MCF 10A (cell line): ENCODE measurements at places on chromosomes 3 and 15.
A peak's percentile ranks its signal among the peaks of the same experiment; 100 is the strongest.

GRCh38 chr3:4885316-4885715, 93.9 kb upstream of the BHLHE40 start:
- no peak for DNase-seq

DNA sequence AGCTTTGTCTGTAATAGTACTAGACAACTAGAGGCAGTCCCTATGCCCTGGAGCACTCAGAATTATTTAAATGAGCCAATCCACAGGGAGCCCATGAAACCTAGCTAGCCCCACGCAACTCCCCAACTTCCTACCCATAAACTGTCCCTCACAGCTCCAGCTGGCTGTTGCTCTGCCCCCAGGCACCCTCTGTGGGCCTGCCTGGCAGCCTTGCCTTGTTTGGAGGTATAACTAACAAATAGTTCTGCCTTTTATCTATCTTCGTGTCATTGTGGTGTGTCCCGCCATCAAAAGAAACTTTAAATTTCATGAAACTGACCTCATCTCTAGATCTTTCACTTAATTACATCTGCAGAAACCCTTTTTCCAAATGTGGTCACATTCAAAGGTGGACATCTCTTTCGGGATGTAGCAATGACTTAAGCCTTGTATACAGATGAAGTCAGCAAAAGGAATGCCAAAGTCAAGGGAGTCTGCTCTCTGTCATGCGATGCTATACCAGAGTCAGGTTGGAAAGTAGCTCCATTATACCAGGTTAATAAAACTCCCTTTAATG, 1.8 kb upstream of the RTP3 start:
- DNase-seq: no peak

DNA sequence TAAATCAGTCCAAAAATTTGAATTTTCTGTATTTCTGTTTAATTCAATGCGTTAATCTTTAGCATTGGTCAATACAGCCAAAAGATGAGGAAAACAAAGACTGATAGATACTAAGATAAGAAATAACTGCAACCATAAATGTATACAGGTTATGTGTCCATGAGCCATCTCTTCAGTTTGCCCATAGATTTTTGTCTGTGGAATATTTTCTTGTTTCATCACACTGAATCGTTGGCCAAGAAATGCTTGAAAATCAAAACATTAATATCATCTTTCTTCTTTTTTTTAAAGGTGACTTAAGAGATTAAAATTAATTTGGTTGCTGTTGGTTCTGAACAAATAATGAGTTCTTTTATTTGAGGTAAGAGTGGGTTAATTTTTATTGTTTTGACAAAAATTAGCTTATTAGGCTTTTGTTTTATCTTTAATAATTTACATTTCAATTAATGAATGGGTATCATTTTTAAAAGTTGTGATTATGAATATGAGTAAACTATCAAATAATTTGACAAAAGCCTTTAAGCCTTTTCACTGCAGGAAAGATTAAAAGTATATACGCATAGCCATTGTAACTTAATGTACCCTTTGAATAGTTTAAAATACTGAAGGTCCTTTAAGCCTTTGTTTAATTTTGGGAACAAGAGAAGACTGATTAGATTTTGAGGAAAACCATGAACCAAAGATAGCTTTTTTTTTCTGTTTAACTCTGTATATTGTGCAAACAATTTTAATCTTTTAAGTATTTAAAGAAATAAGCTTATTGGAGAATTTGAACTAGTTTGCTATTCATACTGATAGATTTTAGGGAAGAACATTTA, 14.7 kb upstream of the CHD2 start:
- peak; percentile 33 for DNase-seq

- no peak for DNase-seq
Measured at GRCh38 chr15:65326117-65326526, 21.6 kb downstream of the RNU5B-1 start.

DNA sequence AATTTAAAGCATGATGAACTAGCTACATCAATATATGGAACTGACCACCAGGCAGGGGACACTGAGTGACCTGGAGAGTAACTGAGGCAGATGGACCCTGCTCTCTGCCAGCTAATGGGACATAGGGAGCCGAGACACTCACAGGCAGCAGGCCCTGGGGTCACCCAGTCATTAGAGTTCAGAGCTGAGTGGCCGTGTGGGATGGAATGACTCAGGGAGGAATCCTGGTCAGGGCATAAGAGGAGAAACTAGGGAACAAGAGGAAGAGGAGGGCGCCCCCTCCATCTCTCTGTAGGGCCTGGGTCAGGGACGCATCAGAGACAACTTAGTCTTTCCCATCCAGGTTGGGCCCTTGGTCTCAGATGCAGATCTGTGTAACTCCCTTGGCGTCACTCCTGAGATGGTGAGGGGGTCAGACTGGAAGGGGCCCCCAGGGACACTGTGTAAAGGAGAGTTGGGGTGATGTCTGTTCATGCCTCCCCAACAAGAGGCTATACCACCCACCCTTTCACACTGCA, 39.8 kb downstream of the CCDC12 start:
- no peak for DNase-seq

DNA sequence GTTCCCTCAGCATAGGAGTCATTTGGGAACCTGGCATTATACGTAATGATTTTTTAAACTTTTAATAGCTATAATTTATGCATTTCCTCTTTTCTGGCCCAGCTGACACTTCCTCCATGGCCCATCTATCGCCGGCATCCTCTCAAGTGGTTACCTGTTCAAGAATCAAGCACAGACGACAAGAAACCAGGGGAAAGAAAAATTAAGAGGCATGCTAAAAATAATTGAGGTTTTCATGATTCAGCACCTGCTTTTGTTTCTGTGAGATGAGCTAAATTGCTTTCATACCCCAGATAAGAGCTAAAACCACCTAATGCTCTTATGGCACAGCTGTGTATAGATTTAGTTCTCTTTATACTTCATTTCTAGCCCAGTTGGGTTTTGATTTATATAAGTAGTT, 1.7 kb downstream of the SPCS1 start:
- DNase-seq: no peak

DNA sequence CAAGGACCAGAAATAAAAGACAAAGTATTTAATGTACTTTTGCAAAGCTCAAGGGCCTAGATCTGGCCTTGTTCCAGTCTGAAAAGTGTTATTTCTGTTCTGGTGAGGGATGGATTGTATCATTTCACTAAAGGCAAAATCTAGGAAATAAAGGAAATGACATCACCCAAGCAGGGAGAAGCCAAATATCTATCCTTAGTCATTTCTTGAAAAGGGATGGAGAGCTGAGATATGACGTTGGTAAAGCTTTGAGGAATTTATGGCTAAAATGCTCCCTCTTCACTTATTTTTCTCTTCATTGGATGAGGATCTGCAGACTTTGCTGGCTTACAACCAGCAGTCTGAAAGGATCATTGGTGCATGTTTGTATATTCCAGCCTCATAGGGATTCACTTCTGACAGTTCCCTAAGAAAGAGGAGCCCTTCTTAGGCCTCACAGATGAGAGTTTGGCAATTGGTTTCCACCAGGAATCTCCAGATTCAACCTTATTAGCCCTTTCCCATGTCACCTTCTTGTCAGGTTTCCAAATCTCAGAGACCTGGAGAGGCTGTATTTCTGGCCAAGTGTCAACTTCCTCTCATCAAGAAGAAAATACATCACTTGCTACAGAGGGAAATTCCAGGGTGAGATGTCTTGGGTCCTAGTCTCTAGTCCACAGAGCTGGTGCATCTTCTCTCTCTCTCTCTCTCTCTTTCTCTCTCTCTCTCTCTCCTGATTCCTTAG, 93.7 kb upstream of the BOC start:
- no peak for DNase-seq

DNA sequence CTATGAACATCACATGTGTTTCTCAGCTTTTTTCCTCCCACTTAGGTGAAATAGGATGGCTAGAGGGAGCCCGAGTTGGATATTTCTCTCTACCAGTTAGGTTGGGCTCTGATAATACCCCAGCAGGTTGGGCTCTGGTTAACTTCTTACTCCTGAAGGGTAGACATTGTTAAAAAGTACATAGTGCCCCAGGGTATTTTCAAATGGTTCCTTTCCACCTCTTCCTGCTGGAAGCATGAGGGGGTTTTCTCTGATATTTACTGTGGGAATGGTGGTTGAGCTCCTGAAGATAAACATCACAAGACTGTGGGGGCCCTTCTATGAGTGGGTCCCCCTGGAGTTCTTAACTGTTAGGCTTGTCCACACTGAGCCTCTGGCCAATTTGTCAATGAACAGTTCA, 36.1 kb upstream of the SPESP1 start:
- DNase-seq: no peak

GRCh38 chr15:64524778-64525177, 64.4 kb downstream of the ZNF609 start:
- DNase-seq: no peak

GRCh38 chr3:77667901-77668300, 628.0 kb downstream of the ROBO2 start:
- DNase-seq: no peak

DNA sequence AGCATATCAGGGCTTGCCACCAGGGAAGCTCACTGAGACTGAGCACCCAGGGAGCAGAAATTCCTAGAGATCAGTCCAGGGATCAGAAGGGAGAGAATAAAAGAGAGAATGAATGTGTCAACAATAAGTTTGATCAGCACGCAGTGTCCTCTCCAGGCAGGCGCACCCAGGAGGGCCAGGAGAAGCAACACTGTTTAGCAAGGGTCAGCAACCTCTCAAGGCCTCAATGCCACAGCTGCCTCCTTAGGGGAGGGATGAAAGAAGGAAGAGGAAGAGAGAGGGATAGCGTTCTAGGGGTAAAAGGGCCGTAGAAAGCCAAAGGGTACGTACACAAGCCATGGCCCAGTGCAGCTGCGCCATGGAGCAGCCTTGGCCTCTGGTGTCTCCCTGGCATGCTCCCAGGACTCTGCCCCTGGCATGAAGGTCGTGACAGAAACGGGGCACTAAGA, 399.8 kb downstream of the SHQ1 start:
- no peak for DNase-seq

GRCh38 chr15:98442379-98442833, 205.9 kb upstream of the IGF1R start:
- peak; percentile 89 for DNase-seq

GRCh38 chr3:10380906-10381305, 60.0 kb upstream of the SEC13 start:
- peak; percentile 26 for DNase-seq

- DNase-seq: peak; percentile 73
Measured at GRCh38 chr3:46065294-46065705, 38.0 kb upstream of the XCR1 start.

DNA sequence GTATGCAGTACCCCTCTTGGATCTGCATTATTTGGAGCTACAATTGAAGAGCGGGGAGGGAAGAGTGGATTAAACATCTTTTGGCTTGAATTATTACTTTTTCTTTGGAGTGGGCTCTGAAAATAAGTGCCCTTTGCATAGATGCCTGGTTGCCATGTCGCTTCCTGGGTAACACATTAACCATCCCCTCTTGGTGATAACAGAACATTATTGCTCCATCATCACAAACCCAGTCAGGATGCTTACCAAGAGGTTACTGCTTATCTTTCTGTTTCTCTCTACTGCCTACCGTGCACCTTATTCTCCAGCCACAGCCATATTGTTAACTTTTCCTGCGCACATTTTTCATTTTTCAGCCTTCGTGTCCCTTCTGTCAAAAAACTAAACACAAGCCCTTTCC, 42.7 kb upstream of the CLRN1 start:
- no peak for DNase-seq

DNA sequence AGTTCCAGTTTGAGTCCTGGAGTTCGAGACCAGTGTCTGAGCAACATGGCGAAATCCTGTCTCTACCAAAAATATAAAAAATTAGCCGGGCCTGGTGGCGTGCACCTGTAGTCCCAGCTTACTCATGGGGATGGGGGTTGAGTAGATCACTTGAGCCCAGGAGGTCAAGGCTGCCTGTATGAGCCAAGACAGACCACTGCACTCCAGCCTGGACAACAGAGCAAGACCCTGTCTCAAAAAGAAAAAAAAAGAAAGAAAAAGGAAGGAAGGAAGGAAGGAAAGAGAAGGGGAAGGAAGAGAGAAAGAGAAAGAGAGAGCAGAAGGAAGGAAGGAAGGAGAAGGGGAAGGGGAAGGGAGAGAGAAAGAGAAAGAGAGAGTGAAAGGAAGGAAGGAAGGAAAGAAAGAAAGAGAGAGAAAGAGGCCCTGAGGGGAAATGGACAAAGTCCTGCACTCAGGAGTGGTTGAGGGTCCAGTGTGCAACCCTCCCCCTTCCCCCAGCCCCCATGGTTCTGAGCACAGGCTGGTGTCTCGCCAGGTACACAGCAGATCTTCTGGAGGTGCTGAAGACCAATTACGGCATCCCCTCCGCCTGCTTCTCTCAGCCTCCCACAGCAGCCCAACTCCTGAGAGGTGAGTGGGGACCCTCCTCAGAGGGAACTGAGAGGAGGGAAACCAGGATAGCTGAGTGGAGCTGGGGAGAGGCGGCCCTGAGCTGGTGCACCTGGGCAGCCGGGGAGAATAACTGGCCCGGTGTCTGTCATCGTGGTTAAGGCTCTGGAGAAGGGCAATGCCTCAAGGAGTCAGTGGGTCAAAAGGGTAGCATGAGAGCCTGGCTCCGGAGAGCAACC, 1.2 kb downstream of the SLC51A start:
- no peak for DNase-seq

- peak; percentile 55 for DNase-seq
Measured at GRCh38 chr15:98803228-98804056, 155.1 kb downstream of the IGF1R start.

DNA sequence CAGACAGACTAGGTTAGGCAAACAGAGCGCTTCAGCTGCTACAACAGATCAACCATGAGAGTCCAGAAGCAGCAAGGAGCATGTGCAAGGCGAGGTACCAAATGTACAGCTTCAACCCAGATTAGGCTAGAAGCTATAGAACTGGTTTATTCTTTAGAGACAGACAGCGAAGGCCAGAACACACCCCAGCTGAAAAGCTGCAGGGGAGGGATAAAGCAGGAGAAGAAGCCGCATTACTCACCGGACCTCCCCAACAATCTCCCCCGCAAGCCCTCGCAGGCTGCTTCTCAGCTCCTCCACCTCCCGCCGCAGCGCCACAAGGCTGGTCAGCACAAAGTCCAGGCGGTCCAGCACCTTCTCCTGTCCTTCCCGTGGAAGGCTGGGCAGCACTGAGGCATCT, 3.3 kb downstream of the RMDN3 start:
- DNase-seq: no peak

DNA sequence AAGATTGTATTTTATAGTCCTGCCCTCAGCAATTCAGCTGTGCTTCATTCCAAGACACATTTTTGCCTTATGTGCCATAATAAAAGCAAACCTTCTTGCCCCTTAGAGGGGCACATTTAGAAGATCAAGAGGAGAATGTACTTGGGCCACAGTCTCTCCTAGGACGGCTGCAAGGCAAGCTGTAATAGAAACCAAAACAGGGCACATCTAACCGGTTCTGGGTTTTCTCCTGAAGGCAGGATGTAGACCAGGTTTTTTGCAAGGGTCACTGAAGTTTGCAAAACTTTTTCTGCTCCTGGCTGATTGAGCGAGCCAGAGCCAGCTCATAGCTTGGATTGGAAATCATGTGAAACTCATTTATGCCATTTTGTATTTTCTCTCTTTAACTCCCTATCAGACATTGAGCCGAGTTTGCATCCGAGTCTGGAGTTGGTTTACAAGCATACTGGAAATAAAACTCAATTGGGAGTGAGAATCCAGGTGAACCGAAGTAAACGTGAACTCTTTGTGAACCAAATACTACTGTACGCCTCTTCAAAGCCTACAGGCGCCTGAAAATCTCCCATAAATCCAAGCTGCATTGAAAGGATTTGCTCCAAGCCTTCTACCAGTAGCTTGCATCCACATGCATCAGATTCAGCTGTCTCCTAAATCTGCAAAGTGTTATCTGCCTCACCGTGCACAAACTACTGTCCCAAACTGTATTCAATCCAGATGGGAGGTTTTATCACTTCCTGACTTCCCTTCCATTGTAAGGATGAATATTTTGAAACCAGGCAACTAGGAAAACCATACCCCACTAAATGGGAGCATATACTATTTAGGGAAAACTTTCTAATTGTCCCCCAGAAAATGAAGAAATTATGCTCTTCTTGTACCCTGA, 60.9 kb upstream of the TSC22D2 start:
- peak; percentile 36 for DNase-seq
